ENCODE measurements at places on chromosomes 2 and 18. TPM values are rescaled to one million over a fixed set of nuclear protein-coding genes. Genes with fewer than 3 reads are reported as not detected.

DNA sequence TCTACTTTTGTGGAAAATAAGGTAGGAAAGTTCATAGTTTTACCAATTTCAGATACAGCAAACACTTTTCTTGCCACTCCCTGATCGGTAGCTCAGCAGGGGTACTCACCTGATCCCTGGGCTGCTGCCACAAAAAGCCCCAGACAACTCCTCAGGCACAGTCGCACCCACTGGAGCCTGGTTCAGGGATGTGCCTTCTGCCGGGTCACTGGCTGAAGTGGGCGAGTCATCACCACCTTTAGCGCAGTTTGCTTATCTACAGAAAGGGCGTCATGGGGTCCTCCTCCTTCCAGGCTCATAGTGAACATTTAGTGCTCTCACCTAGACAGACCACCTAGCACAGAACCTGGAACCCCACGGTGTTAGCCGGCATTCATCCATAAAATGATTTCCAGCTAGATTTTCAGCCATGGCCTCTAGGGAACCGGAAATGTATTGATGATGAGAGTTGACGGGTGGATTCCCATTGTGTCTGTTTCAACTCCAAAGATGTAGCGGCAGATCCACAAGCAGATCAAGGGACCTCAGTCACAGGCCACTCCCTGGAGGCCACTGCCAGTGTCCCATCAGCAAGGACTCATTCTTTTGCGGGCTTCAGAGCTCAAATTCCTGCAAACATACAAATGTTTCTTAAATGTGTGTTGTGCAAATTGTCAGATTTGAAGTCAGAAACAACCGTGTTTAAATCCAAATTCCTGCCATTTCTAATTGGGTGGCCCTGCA, 408.4 kb upstream of the SALL3 start:
- no peak for DNase-seq

DNA sequence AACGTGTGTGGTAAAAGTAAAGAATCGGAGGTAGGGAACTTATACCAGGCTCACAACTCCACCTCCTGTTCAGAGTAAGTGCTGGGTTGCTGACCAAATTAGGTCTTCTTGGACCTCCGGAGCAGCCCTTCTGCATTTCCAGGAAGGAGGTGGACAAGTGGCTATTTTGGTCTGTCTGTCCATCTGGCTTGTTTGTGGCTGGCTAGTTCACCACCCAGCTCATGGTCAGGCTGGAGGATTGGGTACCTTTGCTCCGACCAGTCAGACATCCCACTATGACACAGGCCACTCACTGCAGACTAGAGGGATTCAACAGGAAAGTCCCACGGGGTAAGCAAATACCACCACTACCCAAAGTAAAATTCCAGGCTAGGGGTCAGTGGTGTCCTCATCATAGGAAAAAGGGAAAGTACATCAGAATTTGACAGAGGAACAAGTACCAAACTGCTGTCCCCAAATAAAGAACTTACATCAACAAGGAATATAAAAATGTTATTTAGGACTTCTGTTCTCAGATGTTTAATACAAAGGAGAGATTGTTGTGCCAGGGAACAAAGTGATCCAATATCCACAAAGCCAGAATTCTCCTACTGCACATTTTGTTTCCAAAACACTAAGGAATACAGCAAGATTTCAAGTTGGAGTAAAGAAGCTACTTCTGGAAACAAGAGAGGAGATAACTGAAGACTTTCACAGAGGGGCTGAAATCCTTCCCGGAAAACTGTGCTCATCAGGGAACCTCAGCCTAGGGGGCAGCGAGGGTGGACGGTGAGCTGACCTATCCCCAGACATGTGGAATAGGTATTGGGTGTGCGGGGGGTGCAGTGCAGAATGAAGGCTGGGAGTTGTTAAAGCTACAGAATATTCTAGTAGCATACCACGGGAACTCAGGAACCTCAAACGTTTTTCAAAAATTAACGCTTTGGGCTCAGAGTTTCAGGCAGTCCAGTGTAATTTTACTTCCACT, 56.9 kb downstream of the BCL2 start:
- no peak for DNase-seq

HOXD9 gene
- not detected for total RNA-seq

FAM237A gene
- 1.2 TPM for total RNA-seq

FHOD3 gene
- total RNA-seq = 350 TPM

Measured in Right ventricle myocardium inferior (tissue), 1 donor.